ENCODE measurements at places on chromosomes 7 and 10.

- H3K4me3 ChIP-seq, result no peak overlapping the region
- no peak for DNase-seq
- peaks cover 19% of the 10 kb centered on the region for H3K36me3 ChIP-seq
- H3K4me1 ChIP-seq, result peaks cover 31% of the 10 kb centered on the region
- H3K27me3 ChIP-seq, result no peaks in the 10 kb centered on the region
- H3K27ac ChIP-seq, result no peak overlapping the region
These were observed 113.1 kb downstream of the LRRC4 start for GRCh38 chr7:127918130-127918529.

DNA sequence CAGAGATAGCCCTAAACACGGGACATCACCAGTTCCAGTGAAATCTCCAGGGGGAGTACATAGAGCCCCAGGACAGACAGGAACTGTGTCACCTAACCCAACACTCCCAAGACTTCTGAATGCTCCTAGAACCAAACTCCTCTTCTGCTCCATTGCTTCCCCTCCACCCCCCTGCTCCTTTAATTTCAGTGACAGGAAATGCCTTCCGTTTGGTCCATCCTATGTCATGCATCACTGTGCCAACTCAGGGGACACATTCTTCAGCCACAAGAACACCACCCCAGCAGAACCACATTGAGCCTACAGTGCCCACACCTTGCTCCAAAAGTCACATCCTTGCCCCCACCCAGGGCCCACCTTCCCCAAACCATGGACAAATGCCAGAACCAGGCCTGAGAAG is 100.5 kb downstream of the KCNMA1 start:
- no peaks in the 10 kb centered on the region for H3K4me1 ChIP-seq
- H3K4me3 ChIP-seq, result no peak overlapping the region
- DNase-seq, result no peak
- H3K36me3 ChIP-seq, result no peaks in the 10 kb centered on the region
- H3K27ac ChIP-seq, result no peak overlapping the region
- peaks cover 5% of the 10 kb centered on the region for H3K27me3 ChIP-seq

- DNase-seq, result no peak
- no peak overlapping the region for H3K27ac ChIP-seq
- peaks cover 18% of the 10 kb centered on the region for H3K4me1 ChIP-seq
- no peaks in the 10 kb centered on the region for H3K27me3 ChIP-seq
These were observed 25.3 kb downstream of the USP6NL start for GRCh38 chr10:11586170-11586569.

- H3K27me3 ChIP-seq, result peaks cover 3% of the 10 kb centered on the region
- peaks cover 2% of the 10 kb centered on the region for H3K36me3 ChIP-seq
- no peak overlapping the region for H3K4me3 ChIP-seq
- peaks cover 28% of the 10 kb centered on the region for H3K4me1 ChIP-seq
- DNase-seq, result no peak
These were observed 618 bp upstream of the TBXAS1 start for GRCh38 chr7:139828446-139828845.

DNA sequence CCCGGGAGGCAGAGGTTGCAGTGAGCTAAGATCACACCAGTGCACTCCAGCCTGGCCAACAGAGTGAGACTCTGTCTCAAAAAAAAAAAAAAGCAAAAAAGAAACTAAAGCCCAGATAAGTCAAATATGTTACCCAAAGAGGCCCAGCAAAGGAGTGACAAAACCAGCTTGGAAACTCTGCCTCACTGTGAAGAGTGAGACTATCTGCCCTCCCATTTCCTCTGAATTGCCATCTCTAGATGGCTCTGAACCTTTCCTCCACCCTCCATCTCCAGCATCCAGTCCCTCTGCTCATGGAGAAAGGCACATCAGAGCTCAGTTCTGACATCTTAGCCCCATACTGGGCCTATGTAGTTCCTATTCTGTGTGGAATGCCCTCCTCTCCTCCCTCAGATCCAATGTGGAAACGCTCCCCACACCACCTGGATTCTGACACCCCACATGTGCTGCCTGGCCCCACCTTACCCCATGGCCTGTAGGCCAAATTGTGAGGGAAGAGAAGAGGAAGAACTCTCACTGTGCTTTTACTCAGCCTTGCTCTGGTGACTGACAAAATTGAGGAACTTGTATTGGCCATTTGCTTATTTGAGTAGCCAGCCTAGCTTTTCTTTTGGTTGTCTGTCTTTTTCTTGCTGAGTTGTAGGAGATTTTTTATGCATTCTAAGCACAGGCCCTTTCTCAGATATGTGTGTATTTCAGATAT is 18.0 kb upstream of the NUDCD3 start:
- no peak overlapping the region for H3K4me3 ChIP-seq
- no peaks in the 10 kb centered on the region for H3K27me3 ChIP-seq
- H3K27ac ChIP-seq, result peak overlapping the region; percentile 38
- peaks cover 20% of the 10 kb centered on the region for H3K4me1 ChIP-seq

DNA sequence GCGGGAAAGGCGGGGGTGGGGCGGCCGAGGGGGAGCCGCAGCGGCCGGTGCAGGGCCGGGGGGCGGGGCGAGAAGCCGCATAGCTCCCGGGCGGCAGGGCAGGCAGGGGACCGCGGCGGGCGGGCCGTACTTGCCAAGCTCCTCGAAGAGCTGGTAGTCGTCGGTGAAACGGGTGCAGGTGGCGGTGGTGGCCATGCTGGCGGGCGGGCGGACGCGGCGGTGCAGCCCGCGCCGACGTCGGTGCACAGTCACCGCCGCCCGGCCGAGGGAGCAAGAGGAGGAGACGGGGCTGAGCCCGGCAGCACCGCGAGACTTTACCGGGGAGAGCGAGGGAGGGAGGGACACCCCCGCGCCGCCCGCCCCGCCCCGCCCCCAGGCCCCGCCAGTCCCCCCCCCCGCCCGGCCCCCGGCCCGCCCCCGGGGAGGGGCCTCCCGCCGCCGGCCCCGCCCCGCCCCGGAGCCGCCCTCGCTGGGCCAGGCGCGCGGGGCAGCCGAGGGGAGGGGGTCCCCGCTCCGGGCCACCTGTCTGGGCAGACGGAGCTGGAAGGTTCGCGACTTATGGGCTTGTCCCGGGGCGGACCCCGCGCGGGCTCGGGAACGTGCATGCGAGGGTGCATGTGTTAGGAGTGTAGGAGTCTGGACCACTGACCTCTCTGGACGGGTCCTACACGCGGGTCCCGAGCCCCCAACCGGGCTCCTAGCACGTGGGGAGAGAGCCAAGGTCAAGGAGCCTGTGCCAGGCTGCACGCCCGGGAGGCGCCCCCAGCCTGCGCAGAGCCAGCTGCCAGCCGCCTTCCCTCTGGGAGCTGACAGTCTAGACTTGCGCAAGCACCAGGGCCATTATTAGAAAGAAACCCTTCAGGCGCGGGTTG is at the start of gene CAMK2G:
TSS of gene CAMK2G (minus strand) at position 289 of the 872 bp plus-strand sequence. CDS start at position 195, 94 bp downstream.
- peaks cover 38% of the 10 kb centered on the region for H3K36me3 ChIP-seq
- peaks cover 76% of the 10 kb centered on the region for H3K4me1 ChIP-seq
- no peaks in the 10 kb centered on the region for H3K27me3 ChIP-seq
- DNase-seq, result peak; percentile 86
- H3K27ac ChIP-seq, result peak within 1 kb of the TSS; percentile 89
- peak within 1 kb of the TSS; percentile 80 for H3K4me3 ChIP-seq

- no peaks in the 10 kb centered on the region for H3K4me1 ChIP-seq
- no peaks in the 10 kb centered on the region for H3K27me3 ChIP-seq
- DNase-seq, result no peak
- no peaks in the 10 kb centered on the region for H3K36me3 ChIP-seq
- no peak overlapping the region for H3K4me3 ChIP-seq
These were observed 21.8 kb downstream of the VIM start for GRCh38 chr10:17249820-17250219.

DNA sequence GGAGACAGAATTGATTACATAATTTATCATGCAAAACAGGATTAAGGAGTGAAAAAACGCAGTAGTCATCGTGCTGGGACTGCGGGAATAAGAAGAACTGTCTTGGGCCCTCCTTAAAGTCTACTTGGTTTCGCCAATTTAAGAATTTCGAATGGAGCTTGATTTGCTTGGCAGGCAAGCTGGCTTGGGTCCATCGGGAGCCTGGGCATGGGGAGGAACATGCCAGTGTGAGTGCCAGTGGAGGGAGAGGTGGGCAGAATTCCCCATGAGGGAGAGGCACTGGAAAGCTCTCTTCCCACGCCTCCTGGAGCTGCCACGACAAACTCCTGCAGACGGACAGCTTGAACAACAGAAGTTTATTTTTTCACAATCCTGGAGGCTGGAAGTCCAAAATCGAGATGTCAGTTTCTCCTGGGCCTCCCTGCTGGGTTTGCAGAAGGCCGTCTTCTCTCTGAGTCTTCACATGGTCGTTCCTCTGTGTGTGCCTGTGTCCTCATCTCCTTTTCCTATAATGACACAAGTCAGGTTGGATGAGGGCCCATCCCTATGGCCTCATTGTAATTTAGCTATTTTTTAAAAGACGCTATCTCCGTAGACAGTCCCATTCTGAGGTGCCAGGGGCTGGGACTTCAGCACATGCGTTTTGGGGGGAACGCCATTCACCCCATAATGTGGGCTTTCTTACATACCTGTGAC is 528.7 kb upstream of the DPP6 start:
- no peaks in the 10 kb centered on the region for H3K36me3 ChIP-seq
- H3K27ac ChIP-seq, result no peak overlapping the region
- DNase-seq, result no peak
- H3K27me3 ChIP-seq, result no peaks in the 10 kb centered on the region
- H3K4me3 ChIP-seq, result no peak overlapping the region
- H3K4me1 ChIP-seq, result no peaks in the 10 kb centered on the region

DNA sequence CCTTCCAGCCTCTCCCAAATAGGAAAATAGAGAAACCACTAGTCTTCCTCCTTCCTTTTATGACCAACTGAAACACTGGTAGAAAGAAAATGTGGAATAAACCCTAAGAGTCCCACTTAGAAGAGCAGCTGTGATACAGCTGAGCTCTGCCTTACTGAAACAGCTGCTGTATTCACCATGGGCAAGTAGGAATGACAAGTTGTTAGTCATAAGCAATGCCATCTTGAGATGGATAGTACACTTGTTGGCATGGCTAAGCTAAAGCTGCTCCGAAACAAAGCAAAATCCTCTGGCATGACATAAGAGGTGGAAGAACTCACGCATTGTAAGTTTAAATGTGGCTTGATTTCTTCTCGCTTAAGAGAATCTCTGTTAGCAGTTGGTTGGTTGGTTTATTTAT is 48.3 kb upstream of the TMEM236 start:
- H3K27me3 ChIP-seq, result no peaks in the 10 kb centered on the region
- DNase-seq, result no peak
- H3K27ac ChIP-seq, result no peak overlapping the region

GRCh38 chr10:124057601-124058000 is 35.8 kb downstream of the CHST15 start:
- no peaks in the 10 kb centered on the region for H3K36me3 ChIP-seq
- no peak overlapping the region for H3K4me3 ChIP-seq
- H3K27ac ChIP-seq, result no peak overlapping the region
- H3K27me3 ChIP-seq, result no peaks in the 10 kb centered on the region
- no peaks in the 10 kb centered on the region for H3K4me1 ChIP-seq

GRCh38 chr7:101804088-101804963 is 13.1 kb upstream of the CUX1 start:
- DNase-seq, result peak; percentile 32
- no peaks in the 10 kb centered on the region for H3K36me3 ChIP-seq
- peak overlapping the region; percentile 6 for H3K4me3 ChIP-seq
- peaks cover 21% of the 10 kb centered on the region for H3K27me3 ChIP-seq

DNA sequence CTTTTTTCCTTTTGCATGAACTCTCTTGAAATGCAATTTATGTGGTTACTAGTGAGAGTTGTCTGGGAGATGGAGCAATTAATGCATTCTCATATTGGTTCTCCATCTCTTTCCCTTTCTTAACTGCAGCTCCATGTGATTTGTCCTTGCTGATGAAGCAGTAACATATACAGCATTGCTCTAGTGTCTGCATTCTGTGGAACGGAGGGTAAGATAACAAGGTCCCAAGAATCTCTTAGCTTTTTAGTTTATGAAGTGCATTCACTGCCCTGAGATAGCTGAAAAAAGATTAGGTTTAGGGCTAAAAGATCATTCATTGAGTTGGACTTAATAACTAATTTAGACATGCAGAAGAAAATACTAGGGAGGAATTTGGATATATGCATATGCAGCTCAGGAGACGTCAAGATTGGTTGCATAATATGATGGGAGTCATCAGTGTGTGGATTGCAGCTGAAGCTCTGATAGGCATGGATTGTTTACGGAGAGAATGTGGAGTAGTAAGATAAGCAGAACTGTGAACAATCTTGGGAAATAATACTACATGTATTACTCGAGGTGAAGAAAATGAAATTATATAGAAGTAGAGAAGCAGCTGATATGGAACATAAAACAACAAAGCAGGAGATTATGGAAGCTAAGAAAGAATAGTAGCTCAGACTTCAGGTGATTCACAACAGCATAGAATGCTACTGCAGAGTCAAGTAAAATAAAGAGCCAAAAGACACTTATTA is 404.7 kb downstream of the ARL4A start:
- no peak overlapping the region for H3K4me3 ChIP-seq
- no peak overlapping the region for H3K27ac ChIP-seq
- peaks cover 9% of the 10 kb centered on the region for H3K27me3 ChIP-seq
- no peaks in the 10 kb centered on the region for H3K4me1 ChIP-seq
- no peak for DNase-seq
- H3K36me3 ChIP-seq, result no peaks in the 10 kb centered on the region

DNA sequence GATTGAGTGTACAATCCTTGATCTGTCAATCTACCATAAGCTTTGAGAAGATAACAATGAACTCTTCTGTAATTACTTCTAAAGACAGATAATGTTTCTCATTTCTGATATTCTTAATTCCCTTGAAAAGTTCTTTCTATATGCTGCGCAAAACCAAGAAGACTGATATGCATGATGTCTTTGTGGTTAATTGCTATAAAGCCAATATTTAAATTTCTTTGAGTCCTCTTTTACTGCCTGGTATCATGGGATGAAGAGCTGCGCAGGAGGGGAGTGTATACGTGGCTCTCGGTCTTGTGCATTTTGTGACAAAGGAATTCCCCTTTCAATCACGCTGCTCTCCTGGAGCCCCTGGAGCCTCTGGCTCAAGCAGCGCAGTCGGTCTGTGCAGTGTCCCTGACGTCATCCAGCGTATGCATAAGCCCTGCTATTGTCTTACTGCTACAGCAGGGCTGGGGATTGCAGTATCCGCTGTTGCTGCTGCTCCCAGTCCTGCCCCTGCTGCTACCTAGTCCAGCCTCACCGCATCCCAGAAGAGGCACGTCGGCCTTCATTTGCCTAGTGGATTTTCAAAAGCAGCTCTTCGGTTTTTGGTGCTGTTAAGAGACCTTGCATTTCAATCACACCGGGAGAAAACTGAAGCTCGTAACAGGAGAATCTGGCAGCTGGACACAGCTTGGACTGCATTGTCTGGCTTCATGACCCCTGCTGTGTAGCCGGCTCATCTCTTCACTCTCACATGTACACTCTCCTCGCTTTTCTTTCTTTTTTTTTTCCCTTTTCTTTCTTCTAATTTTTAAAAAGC is 66.7 kb downstream of the ST7 start:
- H3K36me3 ChIP-seq, result no peaks in the 10 kb centered on the region
- H3K27me3 ChIP-seq, result peaks cover 4% of the 10 kb centered on the region
- H3K4me1 ChIP-seq, result peaks cover 44% of the 10 kb centered on the region
- DNase-seq, result no peak

Measured in activated T-cell treated with anti-CD3 and anti-CD28 coated beads, Interleukin-2, amount 50 U/mL, for 24 hours (primary cell).